MG63 (cell line): ENCODE measurements at places on chromosomes 1 and 21. TPM values are rescaled to one million over a fixed set of nuclear protein-coding genes. Genes with fewer than 3 reads are reported as not detected.
A peak's percentile ranks its signal among the peaks of the same experiment; 100 is the strongest.

DNA sequence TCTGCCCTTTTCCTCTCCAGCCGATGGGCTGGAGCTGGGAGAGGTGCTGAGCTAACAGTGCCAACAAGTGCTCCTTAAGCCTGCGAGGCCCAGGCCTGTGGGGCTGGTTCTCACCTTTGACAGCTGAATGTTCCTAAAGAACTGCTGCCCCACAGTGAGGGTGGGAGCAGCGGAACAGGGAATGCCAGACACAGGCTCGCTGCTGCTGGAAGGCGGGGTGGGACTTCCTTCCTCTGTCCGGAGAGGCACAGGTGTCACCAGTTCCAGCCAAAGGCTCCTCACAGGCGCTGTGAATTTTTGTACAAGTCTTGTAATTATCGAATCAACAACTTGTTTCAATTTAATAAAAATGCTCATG lies 47.1 kb downstream of the COQ8A start:
- DNase-seq = no peak

DNA sequence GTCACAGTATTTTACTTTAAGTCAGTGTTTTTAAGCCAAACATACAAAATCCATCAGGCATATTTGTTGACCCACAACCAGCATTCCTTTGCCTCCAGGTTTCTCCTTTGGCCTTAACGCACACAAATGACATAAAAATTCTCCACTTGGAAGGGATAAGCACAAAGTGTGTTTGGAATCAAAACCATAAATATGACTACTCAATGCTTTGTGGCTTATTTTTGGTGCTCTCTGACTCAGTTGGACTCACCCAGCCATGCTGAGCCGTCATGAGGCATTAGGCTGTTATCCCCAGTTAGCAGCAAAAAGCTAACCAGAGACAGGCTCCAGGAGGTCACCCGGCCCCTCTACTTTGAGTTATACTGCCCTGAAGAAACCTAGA lies 948 bp downstream of the PRUNE1 start:
- DNase-seq = no peak

GRCh38 chr1:18635070-18635577 lies 4.5 kb downstream of the PAX7 start:
- no peak for DNase-seq

GRCh38 chr1:3244927-3245315 lies 175.9 kb downstream of the PRDM16 start:
- DNase-seq = peak; percentile 62

DNA sequence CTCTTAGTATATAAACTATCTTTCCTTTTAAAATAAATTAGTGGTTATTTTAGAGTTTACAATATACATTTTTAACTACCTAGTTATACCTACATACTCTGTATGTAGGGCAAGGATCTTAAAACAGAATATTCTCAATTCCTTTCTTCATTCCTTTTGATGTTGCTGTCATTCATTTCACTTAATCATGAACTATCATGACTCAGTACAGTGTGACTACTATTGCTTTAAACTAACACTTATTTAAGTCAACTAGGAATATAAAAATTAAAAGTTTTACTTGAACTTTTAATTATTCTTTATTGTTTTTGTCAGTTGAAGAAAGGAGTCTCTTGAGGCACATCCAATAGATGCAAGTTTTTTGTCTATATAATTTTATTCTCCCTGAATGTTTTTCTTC lies 726.4 kb downstream of the BRINP3 start:
- DNase-seq = no peak

GRCh38 chr1:208864366-208864965 lies 620.3 kb upstream of the PLXNA2 start:
- no peak for DNase-seq

- DNase-seq = no peak
These were observed 41.6 kb downstream of the NSL1 start for GRCh38 chr1:212749821-212750535.

DNA sequence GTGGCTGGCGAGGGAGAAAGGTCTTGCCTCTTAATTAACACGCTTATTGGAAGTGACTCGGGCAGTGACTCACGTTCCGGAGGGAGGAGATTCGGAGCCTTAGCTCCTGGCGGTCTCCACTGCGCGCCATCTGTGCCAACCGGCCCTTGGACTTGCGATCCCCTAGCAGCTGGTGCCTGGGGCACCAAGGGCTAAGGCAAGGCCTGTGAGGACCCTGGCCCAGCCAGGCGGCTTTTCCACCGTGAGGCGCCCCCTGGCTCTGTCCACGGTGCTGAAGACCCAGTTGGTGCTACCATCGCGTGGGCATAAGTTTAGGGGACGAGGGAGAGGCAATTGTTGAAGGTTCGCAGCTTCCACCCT lies 1.3 kb upstream of the SYT6 start:
- DNase-seq = peak; percentile 63

- no peak for DNase-seq
These were observed 25.9 kb downstream of the S100A6 start for GRCh38 chr1:153509729-153510354.

DDI2 gene
- 1.8 and 7.6 TPM in 2 replicates for total RNA-seq

KCND3 gene
- 0.07 and 0.10 TPM in 2 replicates for total RNA-seq

MYOM3 gene
- total RNA-seq = 0.13 TPM in 1 of 2 replicates, not detected in the other

LRRC39 gene
- 0.20 TPM in 1 of 2 replicates, not detected in the other for total RNA-seq

SUCO gene
- 2.1 and 2.9 TPM in 2 replicates for total RNA-seq

OR2T29 gene
- not detected in 2 replicates for total RNA-seq

SLC27A3 gene
- total RNA-seq = 1.3 and 3.3 TPM in 2 replicates

SPRR2E gene
- total RNA-seq = not detected in 2 replicates

PGBD5 gene
- total RNA-seq = 0.05 TPM in 1 of 2 replicates, not detected in the other

TACSTD2 gene
- total RNA-seq = not detected in 2 replicates

SPATA45 gene
- total RNA-seq = not detected in 2 replicates
